ENCODE measurements at places on chromosomes 7 and 10.

DNA sequence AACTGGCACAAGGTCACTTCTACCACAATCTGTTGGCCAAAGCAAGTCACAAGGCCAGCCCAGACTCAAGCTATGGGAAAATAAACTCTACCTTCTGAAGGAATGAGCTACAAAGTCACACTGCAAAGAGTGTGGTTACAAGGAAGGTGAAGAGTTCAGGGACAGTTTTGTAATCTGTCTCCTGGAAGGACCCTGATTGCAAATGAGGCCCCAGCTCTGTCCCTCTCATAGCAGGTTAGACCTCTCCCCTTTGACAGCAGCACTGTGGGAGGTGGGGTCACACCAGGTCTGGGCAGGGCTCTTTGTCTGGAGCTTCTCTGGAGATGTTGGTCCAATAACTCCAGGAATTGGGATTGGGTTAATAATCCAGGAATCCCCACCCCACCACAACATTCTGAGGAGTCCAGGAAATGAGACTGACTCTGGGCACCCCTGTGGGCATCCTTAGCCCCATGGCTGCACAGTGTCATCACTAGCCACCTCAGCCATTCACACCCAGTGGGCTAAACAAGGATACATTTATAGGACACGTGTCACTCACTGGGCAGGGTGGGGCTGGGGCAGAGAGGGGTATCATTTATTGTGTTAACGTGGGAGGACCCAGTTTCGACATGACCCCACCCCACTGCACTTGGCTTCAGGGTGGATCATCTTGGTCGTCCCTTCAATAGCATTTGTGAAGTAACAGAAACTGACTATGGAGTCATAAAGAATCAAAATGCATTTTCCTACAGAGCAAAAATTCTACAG, 23.7 kb upstream of the C10orf105 start:
- no peak for DNase-seq

DNA sequence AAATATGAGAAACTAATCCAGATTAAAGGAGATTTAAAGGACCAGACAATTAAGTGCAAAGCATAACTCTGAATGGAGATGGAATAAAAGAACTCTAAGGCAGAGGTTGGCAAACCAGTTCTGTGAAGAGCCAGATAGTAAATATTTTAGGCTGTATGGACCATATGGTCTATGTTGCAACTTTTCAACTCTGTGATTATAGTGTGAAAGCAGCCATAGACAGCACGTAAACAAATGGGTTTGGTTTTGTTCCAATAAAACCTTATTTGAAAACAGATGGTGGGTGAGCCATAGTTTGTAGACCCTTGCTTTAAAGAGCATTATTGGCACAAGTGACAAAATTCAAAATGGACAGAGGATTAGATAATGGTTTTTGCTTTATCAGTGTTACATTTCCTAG, 884.1 kb downstream of the CCSER2 start:
- no peak for DNase-seq

- DNase-seq: peak; percentile 33
These were observed 47.7 kb downstream of the LRGUK start for GRCh38 chr7:134174795-134175261.

DNA sequence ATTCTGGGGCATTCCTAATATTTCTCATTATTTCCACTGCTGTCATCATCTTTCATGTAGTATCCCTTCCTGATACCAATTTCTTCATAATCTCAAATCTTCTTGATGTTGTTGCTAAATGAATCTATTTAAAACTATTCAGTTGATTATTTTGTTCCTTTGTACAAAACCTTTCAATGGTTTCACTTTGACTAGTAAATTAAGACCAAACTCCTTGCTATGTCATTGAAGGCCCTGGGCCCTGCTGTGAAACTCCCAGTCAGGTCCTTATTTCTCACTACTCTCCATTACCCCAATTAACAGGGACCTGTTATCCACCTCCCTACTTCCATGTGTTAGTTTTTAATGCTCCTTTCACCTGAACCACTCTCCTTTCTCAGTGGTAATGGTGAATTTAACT, 97.0 kb downstream of the CTTNBP2 start:
- no peak for DNase-seq

GRCh38 chr10:70584909-70585544, 17.5 kb downstream of the PRF1 start:
- DNase-seq: no peak

DNA sequence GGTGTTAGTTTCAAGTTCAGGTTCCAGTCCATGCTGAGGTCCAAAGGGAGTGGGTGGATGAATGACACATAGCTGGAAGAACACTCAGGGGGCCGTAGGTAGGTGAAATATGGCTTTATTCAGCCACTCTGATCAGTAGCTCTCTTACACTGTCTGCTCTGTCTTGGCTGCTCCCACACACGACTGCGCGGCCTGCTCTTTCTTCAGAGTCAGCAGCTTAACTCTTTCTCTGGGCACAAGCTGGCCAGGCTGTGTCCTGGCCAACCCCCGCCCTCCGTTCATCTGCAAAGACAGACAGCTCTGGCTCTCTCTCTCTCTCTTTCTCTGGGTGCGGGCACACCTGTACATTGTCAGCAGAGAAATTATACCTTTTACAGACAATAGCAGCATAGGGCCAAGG, 317.4 kb upstream of the SORCS1 start:
- DNase-seq: no peak

DNA sequence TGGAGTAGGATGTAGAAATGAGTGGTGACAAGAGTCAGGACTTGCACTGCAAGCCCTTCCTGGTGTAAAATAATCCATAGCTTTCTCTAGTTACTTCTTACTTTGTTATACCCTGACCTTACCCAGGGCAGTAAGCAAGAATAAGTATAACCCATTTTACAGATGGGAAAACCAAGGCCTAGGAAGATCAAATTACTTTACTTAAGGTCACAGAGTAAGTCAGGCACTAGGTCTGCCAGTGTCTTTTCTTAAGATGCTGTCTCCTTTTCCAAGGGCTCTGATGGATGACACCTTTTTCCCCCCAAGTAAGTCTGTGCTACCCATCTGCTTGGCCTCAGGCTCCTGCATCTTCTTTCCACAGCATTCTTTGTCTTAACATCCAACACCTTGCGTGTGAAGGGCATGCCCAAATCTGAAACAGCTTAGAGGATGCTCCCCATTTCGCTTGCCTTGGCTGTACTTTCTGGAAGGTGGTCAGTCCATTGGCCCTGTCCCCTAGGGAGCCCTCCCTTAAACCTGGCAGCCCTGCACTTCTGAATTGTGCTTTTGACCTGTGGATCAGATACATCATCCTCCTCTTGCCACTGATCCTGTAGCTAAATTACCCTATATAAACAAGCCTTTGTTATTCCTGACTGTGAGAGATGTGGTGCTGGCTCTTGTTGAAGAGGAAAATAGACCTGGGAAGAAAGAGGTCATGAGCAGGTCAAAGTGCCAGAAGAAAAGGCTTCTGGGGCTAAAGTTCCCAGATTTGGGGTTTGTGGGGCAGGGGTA, 168.6 kb downstream of the LRMDA start:
- no peak for DNase-seq

DNA sequence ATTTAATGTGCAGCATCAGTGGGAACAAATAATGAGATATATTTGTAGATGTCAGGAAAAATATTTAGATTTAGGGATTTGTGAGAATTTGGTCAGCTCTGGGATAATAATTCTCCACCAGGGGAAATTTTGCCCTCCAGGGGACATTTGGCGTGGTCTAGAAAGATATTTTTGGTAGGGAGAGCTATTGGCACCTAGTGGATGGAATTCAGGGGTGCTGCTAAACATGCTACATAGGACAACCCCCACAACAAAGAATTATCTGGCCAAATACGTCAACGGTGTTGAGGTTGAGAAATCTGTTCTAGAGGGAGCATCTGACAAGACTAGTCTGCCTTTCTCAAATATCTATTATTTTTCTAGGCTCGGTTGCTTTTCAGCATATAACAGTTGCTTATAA, 2.1 kb downstream of the ADK start:
- no peak for DNase-seq

GRCh38 chr7:154425271-154425670, 373.1 kb downstream of the DPP6 start:
- DNase-seq: no peak

GRCh38 chr7:85774986-85775385, 588.1 kb upstream of the SEMA3D start:
- DNase-seq: no peak

DNA sequence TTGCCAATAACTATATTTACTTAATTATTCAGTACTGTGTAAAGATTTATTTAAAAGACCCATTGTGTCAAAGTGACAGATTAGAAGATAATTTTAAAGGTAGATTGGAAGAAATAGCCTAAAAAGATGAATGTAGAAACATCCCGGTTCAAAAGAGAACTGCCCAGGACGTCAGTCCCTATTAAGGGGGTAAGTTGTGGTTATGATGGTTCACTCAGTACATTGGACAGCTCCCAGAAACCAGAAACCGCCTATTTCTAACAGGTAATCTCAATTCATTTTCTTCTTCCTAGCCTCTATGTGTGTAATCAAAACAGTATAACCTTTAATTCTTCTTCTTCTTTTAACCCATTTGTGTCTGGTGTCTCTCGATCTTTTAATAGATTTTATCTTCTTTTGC, 1.5 kb upstream of the FERD3L start:
- DNase-seq: no peak

DNA sequence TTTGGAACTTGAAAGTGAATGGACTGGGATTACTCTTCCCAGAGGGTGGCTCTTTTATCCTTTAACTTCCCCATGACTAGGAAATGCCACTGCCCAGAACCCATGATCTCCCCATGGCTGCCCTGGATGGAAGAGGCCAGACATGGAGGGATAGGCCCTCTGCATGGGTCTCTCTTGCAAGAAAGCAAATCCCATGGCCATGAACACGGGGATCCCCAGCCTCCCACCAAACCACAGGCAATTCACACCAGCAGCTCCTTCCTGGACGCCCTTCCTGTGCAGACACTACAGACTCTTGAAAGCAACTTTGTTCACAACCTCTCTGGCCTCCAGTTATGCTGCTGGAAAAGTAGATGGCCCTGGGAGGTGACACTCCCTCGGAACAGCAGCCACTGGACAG, 55.0 kb downstream of the EBF3 start:
- no peak for DNase-seq

DNA sequence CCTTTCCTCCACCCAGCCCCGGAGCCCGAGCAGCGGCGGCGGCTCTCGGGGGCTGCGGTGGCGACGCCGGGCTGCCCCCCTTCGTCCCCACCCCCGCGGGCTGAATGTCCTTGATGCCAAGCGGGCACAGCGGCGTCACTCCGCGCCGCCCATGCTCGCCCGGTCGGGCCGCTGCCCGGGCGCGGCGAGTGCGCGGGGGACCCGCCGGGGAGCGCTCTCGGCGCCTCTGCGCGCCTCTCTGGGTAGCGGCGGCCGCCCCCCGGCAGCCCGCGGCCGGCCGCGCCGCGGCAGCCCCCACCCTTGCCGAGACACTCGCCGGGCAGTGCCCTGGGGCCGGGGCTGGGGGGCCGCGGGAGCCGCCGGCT, 433 bp upstream of the PLXNA4 start:
- DNase-seq: no peak

- DNase-seq: no peak
These were observed 139.1 kb upstream of the LRRTM3 start for GRCh38 chr10:66786709-66787108.

DNA sequence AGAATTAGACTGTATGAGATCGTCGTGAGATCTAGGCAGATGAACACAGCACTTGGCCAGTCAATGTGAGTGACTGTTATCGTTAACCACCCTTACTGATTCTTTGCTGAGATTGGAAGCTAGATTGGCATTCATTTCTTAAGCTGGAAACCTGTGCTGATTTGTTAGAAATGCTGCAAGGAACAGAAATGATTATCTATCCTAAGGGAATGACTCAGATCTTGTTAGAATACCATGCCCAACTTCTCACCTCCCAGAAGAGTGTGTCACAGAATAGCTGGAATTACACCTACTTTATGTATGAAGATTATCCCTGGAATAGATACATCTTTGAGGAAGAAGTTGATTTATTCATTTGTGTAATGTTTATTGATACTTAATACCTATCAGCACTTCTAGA, 275.2 kb downstream of the AUTS2 start:
- no peak for DNase-seq

DNA sequence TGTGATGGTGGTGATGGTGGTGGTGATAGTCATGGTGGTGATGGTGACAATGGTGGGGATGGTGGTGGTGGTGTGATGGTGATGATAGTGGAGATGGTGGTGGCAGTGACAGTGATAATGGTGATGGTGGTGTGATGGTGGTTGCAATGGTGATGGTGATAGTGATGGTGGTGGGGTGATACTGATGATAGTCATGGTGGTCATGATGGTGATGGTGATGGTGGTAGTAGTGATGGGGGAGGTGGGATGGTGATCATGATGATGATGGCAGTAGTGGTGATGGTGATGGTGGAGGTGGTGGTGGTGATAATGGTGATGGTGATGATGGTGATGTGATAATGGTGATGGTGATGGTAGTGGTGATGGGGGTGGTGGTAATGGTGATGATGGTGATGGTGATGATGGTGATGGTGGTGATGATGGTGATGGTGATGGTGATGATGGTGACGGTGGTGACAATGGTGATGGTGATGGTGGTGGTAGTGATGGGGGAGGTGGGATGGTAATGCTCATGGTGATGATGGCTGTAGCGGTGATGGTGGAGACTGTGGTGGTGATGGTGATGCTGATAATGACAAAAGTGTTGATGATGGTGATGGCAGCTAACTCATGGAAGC, 4.7 kb upstream of the PWWP2B start:
- DNase-seq: no peak

GRCh38 chr7:104845557-104845956, 168.4 kb upstream of the KMT2E start:
- no peak for DNase-seq

DNA sequence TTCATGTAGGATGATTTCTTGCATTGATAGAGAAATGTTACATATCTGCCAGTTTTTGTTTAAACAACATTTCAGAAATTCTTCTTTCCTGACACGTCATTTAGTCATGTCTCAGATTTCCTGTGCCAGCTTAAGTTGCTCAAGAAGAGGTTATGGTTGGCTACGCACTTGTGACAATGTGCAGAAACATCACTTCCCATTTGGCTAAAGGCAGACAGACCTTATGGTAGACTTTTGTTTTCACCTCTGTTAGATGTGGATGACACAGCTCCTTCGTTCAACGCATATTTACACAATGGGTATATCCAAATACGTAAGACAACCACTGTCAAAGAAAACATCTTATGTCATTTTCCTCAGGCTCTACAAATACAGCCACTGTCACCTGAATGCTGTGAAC, 125.8 kb downstream of the DOCK4 start:
- peak; percentile 67 for DNase-seq

DNA sequence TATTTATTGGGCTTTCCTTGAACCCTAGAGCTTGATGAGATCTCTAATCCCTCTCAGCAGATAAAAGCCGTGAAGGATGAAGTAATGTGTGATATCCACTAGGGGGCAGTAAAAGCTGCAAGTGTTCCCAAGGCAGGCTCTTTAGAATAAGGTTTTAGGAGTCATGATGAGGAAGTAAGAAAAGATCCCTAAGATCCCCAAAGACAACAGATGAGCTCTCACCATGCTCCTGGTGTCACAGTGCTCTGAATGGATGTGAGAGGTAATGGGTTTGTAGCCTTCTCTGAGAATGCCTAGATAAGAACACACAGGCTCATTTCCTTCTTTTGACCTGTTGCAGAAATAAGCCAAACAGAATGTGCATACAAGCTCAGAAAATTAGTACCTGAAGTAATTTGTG, 70.4 kb upstream of the ITPRID1 start:
- DNase-seq: no peak

All from AG04450 (cell line).